ENCODE measurements at places on chromosomes 13 and 19.

- DNase-seq, result peak; percentile 74
These were observed 5.9 kb downstream of the BORCS8 start for GRCh38 chr19:19185853-19186740.

GRCh38 chr19:12521996-12522395 lies 29.3 kb downstream of the ZNF564 start:
- DNase-seq, result peak; percentile 54

- DNase-seq, result no peak
These were observed 1.4 kb downstream of the COL4A1 start for GRCh38 chr13:110305544-110305943.

- no peak for DNase-seq
These were observed 211.4 kb downstream of the KCNRG start for GRCh38 chr13:50226515-50227155.

DNA sequence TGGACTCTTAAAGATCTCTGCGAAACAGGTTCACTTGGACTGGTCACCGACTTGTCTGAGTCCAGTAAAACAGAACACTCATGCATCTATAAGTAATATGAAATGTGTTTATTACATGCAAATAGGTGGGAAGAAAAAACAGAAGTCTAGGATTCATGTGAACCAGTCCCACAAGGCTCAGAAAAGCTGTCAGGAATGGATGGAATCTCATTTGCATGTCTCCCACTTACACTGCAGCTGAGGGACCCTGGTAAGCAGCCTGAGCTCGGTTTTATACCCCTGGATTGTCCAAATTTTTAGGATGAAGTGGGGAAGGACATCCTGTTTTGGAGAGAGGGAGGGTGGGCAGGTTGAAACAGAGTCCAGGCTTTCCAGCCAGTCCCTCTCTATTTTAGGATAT lies 1545.1 kb upstream of the PCDH20 start:
- DNase-seq, result no peak
